ENCODE measurements at places on chromosomes 3 and 15.

- no peak for DNase-seq
These were observed 42.9 kb downstream of the PML start for GRCh38 chr15:74037171-74038117.

DNA sequence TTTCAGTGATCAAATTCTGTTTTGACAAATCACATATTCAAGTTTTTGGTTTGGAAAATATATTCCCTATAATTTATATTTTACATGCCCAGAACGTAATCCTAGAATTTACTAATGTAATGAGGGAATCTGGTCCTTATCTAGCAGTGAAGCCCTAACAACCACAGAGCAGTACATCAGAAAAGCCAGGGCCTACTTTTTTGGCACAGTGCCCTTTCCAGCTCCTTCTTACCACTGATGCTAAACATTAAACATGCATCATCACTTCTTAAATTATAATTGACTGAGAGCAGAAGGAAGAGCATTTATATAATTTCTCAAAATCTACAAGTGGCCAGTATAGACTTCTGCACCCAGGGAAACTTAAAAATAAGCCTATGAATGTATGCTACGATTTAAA, 66.7 kb downstream of the FBXL22 start:
- no peak for DNase-seq

DNA sequence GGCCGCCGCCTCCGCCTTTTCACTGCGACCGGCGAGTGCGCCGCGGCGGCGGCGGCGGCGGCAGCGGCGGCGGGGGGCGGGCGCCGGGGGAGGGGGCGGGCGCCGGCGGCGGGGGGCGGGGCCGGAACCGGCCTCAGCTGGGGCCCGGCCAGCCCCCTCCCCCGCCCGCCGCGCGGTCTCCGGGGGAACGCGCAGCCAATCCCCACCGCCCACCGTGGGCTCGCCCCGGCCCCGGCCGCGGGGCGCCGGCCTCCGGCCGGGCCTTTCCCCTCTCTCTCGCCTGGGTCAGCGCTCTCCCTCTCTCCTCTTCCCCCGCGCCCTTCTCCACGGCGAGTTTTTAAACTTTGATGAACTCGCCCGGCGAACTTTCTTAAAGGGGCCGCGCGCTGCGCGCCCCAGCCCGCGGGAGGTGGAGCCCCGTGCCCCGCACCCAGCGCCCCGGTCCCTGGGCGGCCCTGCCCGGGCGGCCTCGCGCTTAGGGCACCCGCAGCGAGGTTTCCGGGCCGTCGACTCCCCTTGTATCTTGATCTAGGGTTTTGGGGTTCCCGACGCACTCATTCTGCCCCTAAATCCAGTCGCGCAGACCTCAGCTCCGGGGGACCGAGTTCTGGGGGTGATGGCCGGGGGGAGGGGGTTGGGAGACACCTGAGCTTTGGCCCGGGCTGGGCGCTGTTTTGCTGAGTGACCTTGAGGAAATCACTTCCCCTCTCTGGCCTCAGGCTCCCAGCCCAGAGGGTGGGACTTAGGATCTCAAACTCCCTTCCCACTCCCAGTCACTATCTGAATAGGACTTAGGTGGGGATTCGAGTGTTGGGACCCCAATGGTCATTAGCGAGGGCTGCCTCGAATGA, at the start of gene RBPMS2:
Gene RBPMS2 (minus strand): TSS at position 39 of the 851 bp plus-strand sequence. CDS start 270 bp downstream, outside the sequence.
- no peak for DNase-seq

DNA sequence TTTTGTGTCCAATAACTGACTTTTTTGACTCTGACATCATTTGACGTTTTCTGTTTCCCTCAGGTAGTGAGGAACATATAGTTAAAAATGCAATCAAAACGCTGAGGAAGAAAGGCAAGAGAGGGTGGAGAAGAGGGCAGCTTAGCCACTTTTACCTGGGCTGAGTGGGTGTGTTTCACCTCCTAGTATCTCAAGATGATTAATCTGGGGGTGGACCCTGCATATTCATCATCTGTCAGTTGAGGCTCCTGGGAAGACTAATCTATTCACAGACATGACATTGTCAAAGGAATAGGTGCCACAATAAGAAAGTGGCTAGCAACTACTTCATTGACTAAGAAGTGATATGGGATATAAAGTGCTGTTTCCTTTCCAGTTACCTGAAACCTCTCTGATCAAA, 331.5 kb upstream of the RARB start:
- DNase-seq, result no peak

DNA sequence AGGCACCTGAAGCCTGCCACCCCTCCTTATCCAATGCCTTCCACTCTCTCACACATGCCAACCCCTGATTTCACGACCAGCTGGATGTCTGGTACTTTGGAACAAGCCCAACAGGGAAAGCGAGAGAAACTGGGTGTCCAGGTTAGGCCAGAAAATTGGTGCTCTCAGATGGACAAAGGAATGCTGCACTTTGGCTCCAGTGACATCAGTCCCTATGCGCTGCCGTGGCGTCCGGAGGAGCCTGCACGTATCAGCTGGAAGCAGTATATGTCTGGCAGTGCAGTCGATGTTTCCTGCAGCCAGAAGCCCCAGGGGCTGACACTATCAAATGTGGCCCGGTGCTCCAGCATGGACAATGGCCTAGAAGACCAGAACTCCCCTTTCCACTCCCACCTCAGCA, 45.2 kb downstream of the CDAN1 start:
- no peak for DNase-seq

GRCh38 chr15:100762289-100762688, 117.3 kb upstream of the ALDH1A3 start:
- DNase-seq, result no peak

DNA sequence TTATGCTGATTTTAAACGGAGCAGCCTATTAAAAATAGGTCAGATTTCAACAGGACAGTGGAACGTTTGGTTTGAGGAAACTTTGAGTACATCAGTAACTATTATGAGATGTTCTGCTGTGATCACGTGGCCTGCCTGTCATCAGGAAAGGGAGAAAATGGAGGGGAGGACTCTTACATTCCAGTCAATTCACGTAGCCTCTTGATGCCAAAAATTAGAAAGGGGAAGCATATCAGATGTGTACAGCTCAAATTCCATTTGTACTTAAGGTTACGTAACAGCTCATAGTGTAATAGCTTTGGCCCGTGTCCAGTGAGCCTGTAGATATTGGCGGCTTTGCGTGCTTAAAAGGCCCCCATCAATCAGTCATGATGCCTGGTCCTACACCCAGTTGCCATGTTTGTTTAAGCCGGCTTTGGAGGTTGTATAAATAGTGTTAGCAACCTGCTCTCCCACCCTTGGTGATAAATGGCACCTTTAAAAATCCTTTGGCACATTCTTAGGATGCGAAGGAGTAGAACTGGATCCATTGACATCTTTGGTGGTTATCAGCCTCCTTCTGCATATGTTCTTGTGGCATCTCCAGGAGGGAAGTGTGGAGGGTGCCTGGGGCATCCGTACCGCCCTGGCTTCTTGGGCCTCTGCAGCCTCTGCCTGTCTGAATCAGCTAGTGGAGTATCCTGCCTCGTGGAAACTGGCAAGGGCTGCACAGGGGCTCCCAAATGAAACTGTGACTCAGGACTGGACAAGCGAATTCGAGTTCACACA, 163.9 kb downstream of the THSD4 start:
- DNase-seq, result no peak

Data from NCI-H1930 (cell line).